ENCODE measurements at places on chromosomes 2 and 18.

DNA sequence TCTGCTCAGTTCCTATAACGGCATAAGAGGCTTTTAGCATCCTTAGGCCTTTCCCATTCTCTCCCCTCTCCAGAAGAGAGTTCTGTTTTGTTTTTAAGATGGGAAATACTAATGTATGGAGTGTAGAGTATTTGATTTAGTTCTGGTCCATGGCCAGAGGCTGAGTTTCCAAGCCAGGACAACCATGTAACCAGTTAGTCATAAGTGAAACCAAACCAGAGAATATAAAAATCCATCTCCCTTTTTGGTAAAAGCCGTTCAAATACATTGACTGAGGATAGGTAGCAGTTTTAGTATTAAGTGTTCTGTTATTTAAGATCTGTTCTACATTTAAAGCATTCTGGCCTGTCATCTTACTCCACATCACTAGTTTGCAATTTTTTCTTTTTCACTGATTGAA is 3.1 kb downstream of the PSMD1 start:
- DNase-seq: no peak

- DNase-seq: no peak
Observed at GRCh38 chr2:100791294-100791935, 28.5 kb upstream of the NPAS2 start.

DNA sequence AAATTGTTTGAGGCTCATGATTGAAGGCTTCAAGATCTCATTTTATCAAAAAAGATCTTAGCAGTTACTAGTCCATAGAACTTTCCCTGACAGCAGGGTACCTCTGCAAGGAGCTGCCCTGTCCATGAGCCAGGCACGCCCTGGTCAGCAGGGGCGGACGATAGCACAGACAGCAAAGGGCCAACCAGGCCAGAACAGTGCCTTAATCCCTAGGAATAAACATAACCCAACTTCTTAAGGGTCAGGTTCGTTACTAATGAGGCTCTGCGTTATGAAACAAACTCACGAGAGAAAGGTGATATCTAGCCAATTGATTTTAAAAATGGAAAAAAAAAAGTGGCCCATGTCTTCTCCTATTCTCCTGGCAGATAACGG is 59.2 kb downstream of the BCL2 start:
- no peak for DNase-seq

DNA sequence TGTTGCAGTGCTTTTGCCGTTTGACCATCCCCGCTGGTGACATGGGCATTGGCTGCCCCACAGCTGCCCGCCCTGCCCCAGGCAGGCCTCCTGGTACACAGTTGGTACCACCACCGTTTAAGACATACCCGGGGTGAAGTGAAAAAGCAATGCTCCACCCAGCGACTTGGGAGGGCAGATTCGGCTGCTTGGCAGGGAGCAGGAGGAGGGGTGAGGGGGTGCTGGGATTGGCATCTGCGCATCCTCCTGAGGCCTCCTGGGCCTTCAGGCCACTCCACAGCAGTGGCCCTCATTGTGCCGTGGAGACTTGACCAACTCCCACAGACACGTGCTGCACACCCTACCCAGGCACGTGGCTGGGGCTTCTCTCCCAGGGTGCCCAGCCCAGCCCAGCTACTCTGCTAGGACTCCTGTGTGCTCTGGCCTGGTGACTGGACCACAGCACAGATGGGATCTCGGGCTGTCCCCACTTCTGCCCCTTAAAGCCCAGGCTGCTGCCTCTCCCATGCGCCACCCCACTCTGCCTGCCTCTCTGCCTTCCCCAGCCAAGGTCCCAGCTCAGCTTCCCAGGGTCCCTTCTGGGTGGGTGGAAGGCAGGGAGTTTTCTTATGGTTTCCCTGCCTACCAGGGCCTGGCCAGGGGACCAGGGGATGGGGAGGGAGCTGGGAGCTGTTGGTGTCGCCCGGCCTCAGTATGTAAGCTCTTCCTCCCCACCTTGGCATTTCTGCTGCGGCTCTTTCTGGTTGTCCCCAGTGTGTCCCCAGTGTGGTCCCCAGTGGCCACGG is 157.0 kb upstream of the HS6ST1 start:
- DNase-seq: peak; percentile 14

DNA sequence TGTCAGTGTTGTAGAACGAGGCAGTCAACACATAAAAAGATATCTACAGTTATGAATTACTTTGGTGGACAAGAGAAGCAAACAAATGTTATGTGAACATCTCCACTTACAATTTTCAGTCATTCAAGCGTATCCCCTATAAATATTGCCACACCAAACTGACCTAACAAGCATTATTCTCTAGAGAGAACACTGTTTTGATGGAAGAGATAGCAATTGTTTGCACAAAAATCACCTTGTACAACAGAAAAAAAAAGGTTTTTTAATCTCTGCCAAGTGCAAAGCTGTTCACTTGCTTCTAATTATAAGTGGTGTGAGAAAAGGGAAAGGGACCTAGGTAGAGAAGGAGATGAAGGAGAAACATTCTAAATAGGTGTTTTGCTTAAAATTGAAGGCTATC is 33.8 kb downstream of the PID1 start:
- no peak for DNase-seq

GRCh38 chr2:232781765-232782164 is 5.4 kb upstream of the KCNJ13 start:
- peak; percentile 72 for DNase-seq

DNA sequence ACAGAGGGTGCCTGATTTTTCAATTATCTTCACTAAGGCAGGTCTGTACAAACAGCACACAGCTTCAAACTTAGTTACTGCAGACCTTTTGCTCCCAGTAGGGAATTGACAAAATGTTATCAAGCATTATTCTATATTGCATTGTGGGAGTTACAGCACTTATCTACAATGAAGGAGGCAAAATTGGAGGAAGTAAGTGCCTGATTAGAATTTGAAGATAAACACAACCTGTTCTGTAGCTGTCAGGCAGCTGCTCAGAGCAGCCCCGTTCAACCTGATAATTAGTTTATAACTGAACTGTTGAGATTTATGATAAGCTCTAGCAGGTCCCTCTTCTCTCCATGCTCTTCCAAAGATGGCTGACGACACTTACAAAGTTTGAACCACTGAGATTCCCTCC is 364.4 kb upstream of the CYRIA start:
- DNase-seq: no peak

GRCh38 chr2:191190435-191190834 is 39.6 kb upstream of the STAT4 start:
- no peak for DNase-seq

GRCh38 chr2:190599073-190599472 is 49.8 kb upstream of the NAB1 start:
- no peak for DNase-seq

DNA sequence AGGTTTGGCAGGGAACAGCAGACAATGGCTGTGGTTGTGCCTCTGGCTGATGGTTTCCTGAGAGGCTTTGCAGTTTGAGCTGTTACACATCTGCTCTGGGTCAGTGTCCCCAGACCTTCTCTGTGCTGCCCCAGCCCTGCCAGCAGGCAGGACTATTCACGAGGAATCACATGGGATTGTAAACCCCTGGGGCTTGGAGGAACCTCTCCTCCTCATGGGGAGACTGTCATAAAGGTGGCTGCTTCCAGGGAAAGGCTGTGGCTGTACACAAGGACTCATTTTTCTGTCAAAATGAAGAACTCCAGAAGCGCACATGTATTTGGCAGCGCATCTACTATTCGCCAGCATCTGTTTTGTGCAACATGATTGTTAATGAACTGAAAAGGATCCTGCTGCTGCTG is 142.6 kb upstream of the CYP1B1 start:
- DNase-seq: no peak

DNA sequence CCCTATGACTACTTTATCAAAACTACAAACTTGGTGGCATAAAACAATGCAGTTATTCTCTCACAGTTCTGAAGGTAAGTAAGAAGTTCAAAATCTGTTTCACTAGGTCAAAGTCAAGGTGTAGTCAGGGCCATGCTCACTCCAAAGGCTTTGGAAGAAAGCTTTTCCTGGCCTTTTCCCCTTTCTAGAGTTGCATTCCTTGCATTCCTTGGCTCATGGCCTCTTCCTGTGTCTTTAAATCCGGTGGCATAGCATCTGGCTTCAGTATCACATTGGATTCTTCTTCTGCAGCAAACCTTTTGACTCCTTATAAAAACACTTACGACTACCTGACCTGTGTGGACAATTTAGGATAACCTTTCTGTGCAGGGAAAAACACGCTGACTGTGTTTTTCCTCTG is 543.5 kb upstream of the HNMT start:
- DNase-seq: no peak

- DNase-seq: no peak
Observed at GRCh38 chr2:211103989-211104388, 547.6 kb downstream of the CPS1 start.

- no peak for DNase-seq
Observed at GRCh38 chr2:121826036-121826435, 70.6 kb downstream of the TSN start.

- DNase-seq: no peak
Observed at GRCh38 chr2:159326569-159327255, 40.2 kb upstream of the WDSUB1 start.

DNA sequence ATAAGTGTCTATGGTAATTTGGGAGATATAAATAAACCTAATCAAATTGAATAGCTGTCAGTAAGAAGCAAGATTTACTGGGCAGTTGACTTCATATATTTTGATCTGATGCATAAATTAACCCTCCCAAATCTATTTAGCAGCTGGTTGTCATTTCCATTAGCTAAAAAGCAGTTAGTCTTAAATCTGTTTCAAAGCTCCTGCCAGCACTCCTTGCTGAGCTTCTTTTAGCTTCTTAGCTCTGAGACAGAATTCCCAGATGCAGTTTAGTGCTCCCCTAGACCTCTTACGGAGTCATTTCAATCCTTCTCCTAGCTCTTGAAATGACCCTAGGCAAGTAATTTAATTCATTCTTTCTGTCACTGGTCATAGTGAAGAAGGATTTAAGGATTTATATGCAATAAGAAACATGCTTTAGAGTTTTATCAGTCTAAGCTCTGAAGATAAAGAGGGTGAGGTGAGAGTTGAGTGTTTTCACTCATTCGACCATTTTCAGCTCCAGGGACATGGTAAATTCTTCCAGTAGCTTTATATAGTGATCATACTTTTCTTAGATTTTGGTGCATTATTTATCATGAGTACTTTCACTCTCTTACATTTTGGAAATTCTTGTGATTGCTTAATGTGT is 98.9 kb downstream of the PHLPP1 start:
- no peak for DNase-seq

GRCh38 chr2:174027956-174028355 is 62.8 kb upstream of the SP3 start:
- DNase-seq: no peak

GRCh38 chr2:109247812-109248211 is 118.8 kb downstream of the SH3RF3 start:
- no peak for DNase-seq

- DNase-seq: no peak
Observed at GRCh38 chr2:215401896-215402379, 33.9 kb downstream of the FN1 start.

DNA sequence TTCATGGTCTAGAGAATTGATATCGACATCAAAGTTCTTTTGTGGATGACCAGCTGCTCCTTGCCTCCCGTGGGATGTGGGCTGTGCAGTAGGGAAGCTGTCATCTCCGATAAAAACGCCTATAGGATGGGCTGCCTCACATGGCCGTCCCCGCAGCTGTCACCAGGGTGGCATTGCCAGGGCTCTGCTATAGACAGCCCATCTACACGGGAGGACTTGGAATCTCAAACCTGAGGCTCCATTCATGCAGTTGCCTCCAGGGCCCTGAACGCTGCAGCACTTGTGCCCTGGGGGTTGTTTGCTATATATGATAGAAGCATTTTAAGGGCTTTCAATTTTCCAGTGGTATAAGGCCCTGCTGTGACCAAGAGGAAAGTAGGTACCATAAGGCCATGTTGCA is 183.1 kb downstream of the MYCN start:
- no peak for DNase-seq

DNA sequence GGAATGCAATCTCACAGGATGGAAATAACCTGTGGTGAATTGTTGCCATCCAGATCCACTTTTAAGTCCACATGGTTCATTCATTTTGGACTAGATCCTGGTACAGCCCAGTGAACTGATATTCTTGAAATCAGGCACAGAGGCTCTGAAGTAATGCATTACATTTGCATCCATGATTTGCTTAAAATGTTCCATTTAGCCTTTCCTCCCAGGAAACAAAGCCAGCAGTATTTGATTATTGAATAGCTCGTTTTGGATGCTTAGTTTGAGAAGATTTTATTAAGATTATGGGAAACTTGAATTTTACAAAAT is 995.8 kb upstream of the CDH2 start:
- no peak for DNase-seq

GRCh38 chr2:1935476-1935875 is 191.2 kb upstream of the PXDN start:
- no peak for DNase-seq

GRCh38 chr2:133726973-133727372 is 158.7 kb upstream of the NCKAP5 start:
- no peak for DNase-seq

- DNase-seq: no peak
Observed at GRCh38 chr18:37470986-37471385, 94.6 kb downstream of the CELF4 start.

GRCh38 chr2:105334211-105334610 is 3.1 kb upstream of the C2orf49 start:
- no peak for DNase-seq

GRCh38 chr2:161102770-161103450 is 57.3 kb upstream of the TANK start:
- DNase-seq: no peak

DNA sequence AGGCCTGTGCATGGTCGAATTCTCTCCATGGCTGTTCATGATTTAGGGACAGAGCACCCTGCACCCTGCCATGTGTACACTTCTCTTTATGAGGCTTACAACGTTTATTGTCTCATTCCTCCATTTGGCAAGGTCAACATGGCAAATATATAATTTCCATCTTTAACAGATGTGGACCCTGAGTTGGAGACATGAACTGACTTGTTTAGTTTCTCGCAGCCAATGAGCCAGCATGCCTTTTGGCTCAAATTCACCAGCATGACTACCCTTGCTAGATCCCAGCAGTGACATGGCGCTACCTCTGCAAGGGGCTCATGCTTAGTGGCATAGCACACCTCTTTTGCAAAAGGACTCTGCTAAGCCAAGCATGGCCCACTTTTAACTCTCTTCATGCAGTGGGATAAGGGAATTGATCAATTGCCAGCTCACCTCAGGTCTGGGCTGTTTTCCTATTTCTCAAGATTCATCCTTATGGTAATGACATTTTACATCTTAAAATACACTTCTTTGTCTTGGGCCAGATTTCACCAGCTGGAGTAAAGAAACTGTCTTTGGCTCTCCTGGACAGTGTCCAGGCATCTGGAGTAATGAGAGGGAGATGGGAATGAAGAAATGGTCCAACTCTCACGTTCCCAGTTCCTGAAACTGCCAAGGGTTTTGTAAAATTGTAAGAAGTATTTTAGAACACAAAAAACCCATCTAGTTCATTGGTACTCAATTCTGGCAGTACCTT is 159.5 kb downstream of the SETBP1 start:
- DNase-seq: no peak
